Natural killer cell (primary cell): ENCODE measurements at places on chromosomes 3 and 15. TPM values are rescaled to one million over a fixed set of nuclear protein-coding genes. Genes with fewer than 3 reads are reported as not detected.

GRCh38 chr15:91203619-91204203 lies 103.7 kb downstream of the SV2B start:
- no peak for DNase-seq

- DNase-seq: no peak
These were observed 6.2 kb upstream of the RBMS3 start for GRCh38 chr3:29274667-29275066.

GRCh38 chr3:10518506-10519150 lies 13.2 kb upstream of the ATP2B2 start:
- DNase-seq: no peak

DNA sequence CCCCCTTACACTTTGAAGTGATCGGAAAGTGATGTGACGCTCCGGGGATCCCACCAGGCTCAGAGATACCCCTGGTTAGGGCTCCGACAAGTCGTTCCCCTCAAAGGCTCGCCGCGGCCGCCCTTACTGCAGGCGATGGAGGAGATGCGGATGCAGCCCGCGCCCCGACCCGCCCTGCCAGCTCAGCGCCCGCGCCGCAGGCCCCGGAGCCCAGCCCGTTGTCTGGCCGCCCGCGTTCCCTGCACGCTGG lies 228 bp downstream of the GLT8D1 start:
- DNase-seq: no peak

DNA sequence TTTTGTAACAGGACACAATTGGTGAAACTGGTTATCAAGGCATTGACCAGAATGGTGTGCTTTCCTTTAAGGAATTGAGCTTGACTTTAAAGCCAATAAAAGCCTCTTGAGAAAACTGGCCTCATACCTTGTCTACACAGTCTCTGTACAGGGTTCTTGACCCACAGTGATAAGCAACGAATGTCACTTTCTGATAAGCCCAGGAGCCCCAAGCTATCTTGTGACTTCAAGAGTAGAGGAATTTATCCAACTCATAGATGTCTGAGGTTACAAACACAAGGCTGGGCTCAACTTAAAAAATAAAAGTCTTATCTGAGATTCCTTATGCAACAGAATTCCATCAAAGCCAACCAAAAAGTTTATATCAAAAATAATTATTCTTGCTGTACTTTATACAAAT lies 212.1 kb downstream of the GBE1 start:
- DNase-seq: no peak

GRCh38 chr15:65896236-65896635 lies 26.9 kb downstream of the RAB11A start:
- no peak for DNase-seq

GRCh38 chr3:100650651-100651619 lies 41.5 kb downstream of the ADGRG7 start:
- DNase-seq: no peak

GRCh38 chr15:39250001-39250400 lies 330.9 kb upstream of the THBS1 start:
- DNase-seq: no peak

GRCh38 chr3:53075743-53076140 lies 29.9 kb upstream of the SFMBT1 start:
- DNase-seq: no peak

GRCh38 chr3:46890132-46890531 lies 12.6 kb downstream of the PTH1R start:
- no peak for DNase-seq

DNA sequence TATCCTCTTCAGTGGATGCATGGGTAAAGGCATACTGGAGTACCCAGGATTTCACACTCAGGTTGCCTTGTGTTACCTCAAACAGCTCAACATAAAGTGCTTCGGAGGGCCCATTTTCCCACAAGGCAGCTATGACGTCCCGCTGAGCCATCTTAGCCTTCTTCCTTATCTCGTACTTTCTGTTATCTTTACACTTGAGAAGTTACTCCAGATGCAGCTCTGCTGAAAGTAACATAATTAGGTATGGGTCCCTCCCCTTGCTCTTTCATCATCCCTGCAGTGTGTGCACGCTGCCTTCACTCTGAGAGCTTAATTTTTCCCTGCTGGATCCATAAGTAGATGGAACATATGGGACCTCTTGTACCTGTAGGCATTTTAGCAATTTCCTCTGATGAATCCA lies 410.3 kb downstream of the AGBL1 start:
- DNase-seq: no peak

- no peak for DNase-seq
These were observed 50.1 kb downstream of the C3orf20 start for GRCh38 chr3:14725013-14725412.

GRCh38 chr3:34008191-34008590 lies 209.8 kb downstream of the PDCD6IP start:
- DNase-seq: no peak

- no peak for DNase-seq
These were observed 308.6 kb upstream of the WNT5A start for GRCh38 chr3:55795746-55796145.

- no peak for DNase-seq
These were observed 472.6 kb upstream of the CDIN1 start for GRCh38 chr15:36106640-36107335.

GRCh38 chr3:194137506-194138474 lies 1.8 kb downstream of the HES1 start:
- DNase-seq: peak; percentile 71

DNA sequence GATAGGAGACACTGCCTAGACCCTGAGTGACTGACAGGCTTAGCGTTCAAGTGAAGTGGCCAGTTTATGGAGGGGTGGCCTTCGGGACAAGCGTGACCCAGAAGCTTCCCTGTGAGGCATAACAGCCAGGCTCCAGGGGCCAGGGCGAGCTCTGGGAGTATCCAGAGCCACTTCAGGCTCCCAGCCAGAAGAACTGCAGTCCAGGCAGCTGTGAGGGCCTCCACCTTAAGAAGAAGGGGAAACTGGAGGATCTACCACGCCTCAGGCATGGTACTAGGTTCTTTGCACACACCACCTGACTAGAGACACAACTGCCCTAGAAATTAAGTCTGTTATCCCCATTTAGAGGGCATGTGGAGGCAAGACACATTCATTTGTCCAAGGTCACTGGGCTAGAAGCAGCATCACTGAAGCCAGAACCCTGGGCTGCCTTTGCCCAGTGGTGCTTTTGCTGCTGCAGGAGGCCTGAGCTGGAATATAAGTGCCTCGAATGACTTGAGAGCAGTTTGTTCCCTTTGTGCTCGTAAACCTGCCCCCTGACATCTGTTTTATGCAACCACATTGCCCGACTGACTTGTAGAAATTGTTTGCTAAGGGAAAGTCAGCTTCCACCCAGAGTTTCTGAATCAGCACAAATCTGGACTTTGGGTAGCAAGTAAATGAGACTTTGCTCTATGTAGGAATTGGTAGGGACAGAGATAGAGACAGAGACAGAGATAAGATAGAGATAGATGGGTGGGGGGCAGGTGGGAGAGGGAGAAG lies 23.3 kb downstream of the RASGRF1 start:
- no peak for DNase-seq

DNA sequence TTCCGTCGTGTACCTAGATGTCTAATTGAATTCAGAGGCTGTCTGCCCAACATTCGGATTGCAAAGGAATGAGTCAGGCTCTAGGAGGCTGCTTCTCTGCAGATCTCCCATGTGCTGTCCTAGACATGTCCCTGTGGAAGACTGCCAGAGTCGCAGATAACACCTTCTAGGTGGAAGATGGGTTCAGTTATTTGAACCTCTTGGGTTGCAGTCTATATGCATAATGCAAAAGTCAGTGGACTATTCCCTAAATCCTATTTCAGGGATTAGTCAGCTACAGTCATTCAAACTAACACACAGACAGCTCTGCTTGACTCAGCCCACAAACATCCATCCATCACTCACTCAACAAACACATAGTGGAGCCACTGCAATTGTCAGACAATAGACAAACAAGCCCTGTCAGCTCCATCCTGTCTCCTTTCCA lies 300.0 kb upstream of the CTNNB1 start:
- DNase-seq: no peak

DNA sequence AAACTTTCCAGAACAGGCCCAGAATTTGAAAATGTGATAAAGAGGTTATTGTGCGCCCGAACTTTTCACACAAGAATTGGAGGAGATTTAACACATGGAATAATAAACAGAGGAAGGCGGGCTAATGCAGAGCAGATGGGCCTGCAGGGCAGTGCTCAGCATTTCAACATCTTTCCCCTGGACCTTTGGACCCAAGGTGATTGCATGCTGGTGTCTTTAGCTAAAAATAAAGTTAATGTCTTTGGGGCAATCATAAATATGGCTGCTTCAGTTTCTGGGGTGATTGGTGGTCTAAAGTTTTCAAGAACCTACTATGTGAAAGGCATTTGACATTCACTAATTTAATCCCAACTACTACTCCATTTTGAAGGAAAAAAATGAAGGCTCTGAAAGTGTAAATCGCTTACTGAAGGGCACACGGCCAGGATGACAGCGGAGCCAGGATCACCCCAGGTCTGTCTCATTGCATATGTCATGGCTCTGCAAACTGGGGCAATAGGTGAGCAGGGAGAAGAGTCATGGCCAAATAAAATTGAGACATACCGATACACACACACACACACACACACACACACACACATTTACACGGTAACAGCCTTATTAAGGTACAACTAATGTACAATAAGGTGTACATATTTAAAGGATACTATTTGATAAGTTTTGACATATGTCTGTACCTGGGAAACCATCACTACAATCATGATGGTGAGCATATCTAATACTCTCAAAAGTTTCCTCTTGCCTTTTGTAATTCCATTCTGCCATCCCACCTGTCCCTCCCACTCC lies 243.1 kb upstream of the LRRFIP2 start:
- DNase-seq: no peak

DNA sequence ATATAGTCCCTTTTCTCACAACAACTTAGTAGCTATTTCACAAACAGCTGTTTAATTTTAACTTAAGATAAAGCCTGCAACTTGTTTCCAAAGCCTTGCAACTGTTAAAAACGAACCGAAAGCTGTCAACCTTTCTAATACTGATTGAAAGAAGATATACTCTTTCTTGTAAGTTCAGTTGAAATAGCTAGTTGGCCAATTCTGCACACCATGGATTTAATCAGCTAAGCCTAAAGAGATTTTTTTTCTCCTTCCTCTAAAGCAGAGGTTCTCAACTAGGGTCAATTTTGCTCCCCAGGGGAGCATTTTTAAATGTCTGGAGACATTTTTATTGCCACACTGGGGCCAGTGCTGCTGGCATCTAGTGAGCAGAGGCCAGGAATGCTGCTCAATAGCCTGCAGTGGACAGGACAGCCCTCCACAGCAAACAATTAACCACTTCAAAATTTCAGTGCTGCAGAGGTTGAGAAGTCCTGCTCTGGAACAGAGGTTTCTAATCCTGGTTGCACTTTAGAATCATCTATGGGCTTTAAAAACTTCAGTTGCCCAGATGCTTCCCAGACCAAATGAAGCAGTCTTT lies 26.2 kb downstream of the MINDY4B start:
- no peak for DNase-seq

Gene IMP3
- 22.9 TPM for total RNA-seq

Gene GLCE
- 4.5 TPM for total RNA-seq

Gene CPNE4
- not detected for total RNA-seq

Gene ITGA11
- not detected for total RNA-seq

Gene FGF7
- not detected for total RNA-seq

Gene PRTG
- total RNA-seq: not detected

Gene SPCS1
- total RNA-seq: 57.3 TPM

Gene FBXO40
- total RNA-seq: not detected

Gene TMEM266
- total RNA-seq: not detected

Gene GPR160
- 5.5 TPM for total RNA-seq

Gene MKRN3
- 1.8 TPM for total RNA-seq
